ENCODE measurements at places on chromosomes 3 and 15. TPM values are rescaled to one million over a fixed set of nuclear protein-coding genes. Genes with fewer than 3 reads are reported as not detected.
A peak's percentile ranks its signal among the peaks of the same experiment; 100 is the strongest.

GRCh38 chr3:71495708-71496472 is 87.6 kb downstream of the FOXP1 start:
- no peaks in the 10 kb centered on the region for H3K36me3 ChIP-seq
- H3K4me1 ChIP-seq = peaks cover 14% of the 10 kb centered on the region
- H3K27me3 ChIP-seq = no peaks in the 10 kb centered on the region
- no peak overlapping the region for H3K4me3 ChIP-seq
- H3K27ac ChIP-seq = no peak overlapping the region

DNA sequence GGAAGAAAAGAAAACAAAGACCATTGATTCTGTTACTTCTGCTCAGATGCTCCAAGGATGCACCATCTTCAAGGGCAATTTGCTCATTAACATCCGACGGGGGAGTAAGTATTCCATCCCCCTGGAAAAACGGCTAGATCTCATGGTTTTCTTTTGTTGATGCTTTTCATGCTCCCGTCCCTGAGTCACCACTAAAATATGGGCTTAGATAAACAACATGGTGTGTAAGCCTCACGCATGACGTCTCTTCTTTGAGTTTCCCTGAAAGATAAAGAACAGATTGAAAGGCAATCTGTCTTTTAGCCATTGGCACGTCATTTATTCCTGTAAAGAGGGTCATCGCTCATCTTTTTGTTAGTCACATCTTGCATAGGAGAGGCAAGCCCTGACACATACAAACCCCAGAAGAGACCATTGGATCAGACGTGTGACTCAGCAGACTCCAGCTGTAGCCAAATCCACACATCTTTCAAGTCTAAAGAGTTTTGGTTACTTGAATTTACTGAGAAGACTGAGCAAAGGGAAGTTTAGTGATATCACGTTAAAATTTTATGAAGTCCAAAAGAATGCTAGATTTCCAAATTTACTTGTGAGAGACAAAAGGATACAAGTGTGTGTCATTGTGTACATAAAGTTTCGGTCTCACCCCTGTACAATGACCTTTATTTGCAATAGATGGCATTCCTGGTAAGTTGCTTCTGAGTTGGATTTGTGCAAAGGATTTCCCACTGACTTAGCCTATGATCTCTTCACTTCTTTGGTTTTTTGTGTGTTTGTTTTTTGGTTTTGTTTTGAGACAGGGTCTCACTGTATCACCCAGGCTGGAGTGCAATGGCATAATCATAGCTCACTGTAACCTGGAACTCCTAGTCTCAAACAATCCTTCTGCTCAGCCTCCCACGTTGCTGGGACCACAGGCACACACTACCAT is 110.5 kb downstream of the PGPEP1L start:
- H3K4me3 ChIP-seq = no peak overlapping the region
- H3K27me3 ChIP-seq = no peaks in the 10 kb centered on the region
- no peak for DNase-seq
- H3K4me1 ChIP-seq = peaks cover 11% of the 10 kb centered on the region
- no peaks in the 10 kb centered on the region for H3K36me3 ChIP-seq

- no peaks in the 10 kb centered on the region for H3K27me3 ChIP-seq
- DNase-seq = peak; percentile 32
- no peak overlapping the region for H3K4me3 ChIP-seq
- peaks cover 20% of the 10 kb centered on the region for H3K4me1 ChIP-seq
- no peak overlapping the region for H3K27ac ChIP-seq
- H3K36me3 ChIP-seq = no peaks in the 10 kb centered on the region
Observed at GRCh38 chr15:32099097-32099785, 68.9 kb downstream of the CHRNA7 start.

GRCh38 chr3:110910346-110910955 is 161.2 kb upstream of the NECTIN3 start:
- H3K27me3 ChIP-seq = no peaks in the 10 kb centered on the region
- no peaks in the 10 kb centered on the region for H3K4me1 ChIP-seq
- no peak overlapping the region for H3K27ac ChIP-seq
- DNase-seq = no peak

DNA sequence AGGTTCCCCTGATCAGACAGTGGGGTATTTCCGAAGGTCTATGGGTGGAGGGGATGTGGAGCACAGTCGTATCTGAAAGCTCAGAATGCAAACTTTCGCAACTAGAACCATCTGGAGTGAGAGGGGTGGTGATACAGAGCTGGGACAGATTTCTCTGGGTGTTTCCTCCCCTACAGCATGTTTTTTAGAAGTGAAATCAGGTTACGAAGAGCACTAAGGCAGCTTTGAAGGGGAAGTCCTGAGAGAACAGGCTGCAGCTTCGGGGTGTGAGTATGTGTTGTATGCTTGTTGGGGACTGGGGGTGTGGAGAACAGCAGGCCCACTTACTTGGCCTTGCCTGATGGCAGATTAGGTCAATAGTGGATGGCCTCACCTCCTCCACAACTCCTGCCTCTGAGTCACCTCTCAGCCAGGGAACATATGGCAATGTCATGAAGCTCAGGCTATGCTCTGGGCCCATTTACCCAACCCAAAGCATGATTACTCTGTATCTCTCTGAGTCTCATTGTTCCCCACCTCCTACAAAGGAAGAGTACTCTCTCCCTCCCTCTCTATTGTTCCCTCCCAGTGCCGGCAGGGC is 107.2 kb upstream of the RASGRP1 start:
- H3K4me3 ChIP-seq = no peak overlapping the region
- no peak for DNase-seq
- H3K27ac ChIP-seq = no peak overlapping the region
- no peaks in the 10 kb centered on the region for H3K4me1 ChIP-seq
- no peaks in the 10 kb centered on the region for H3K36me3 ChIP-seq

- H3K27ac ChIP-seq = no peak overlapping the region
- peaks cover 19% of the 10 kb centered on the region for H3K4me1 ChIP-seq
- H3K4me3 ChIP-seq = no peak overlapping the region
- H3K27me3 ChIP-seq = no peaks in the 10 kb centered on the region
- no peaks in the 10 kb centered on the region for H3K36me3 ChIP-seq
- no peak for DNase-seq
Observed at GRCh38 chr3:196175722-196176121, 35.5 kb downstream of the ZDHHC19 start.

DNA sequence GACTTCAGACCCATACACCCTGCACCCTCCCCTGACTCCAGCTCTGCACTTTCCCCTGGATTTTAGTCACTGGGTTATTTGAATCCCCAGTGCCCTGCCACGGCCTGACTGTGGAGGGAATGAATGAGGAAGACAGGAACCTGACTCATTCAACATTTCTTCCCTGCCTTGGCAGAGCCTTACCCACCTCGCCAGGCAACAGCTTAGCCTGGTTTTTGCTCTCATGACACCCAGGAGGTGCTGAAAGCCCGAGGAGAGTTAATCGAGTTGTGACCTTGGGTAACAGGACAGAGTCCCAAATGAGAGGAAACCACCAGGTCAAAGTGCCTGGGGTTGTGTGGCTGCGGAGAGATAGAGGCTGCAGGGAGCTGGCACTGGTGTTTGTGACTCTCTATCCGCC is 128.3 kb downstream of the SMAD6 start:
- DNase-seq = no peak
- H3K27me3 ChIP-seq = no peaks in the 10 kb centered on the region
- H3K4me3 ChIP-seq = no peak overlapping the region
- peaks cover 6% of the 10 kb centered on the region for H3K4me1 ChIP-seq
- no peaks in the 10 kb centered on the region for H3K36me3 ChIP-seq
- H3K27ac ChIP-seq = no peak overlapping the region

GRCh38 chr3:130316169-130316568 is 29.3 kb upstream of the COL6A5 start:
- H3K4me3 ChIP-seq = no peak overlapping the region
- H3K36me3 ChIP-seq = no peaks in the 10 kb centered on the region
- no peaks in the 10 kb centered on the region for H3K4me1 ChIP-seq
- peak; percentile 52 for DNase-seq
- no peaks in the 10 kb centered on the region for H3K27me3 ChIP-seq

DNA sequence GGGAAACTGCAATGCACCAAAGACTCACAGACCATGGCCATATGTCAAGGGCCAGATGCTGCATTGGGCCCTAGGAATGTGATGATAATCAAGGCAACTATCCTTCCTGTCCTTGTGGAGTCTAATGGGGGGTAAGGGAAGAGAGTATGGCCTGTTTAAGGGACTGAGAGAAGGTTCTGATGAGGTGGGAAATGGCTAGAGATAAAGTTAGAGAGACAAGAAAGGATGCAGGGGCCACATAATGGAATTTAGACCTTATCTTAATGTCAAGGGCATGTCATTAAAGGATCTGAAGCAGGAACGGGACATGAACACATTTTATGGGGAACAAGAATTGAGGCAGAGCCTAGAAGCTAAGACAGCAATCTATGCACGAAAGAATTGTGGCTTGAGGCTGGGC is 30.0 kb upstream of the ABHD17C start:
- no peaks in the 10 kb centered on the region for H3K27me3 ChIP-seq
- no peaks in the 10 kb centered on the region for H3K36me3 ChIP-seq
- H3K27ac ChIP-seq = no peak overlapping the region

GRCh38 chr15:101024073-101024695 is 105.0 kb downstream of the LRRK1 start:
- no peak for DNase-seq
- H3K36me3 ChIP-seq = no peaks in the 10 kb centered on the region
- H3K4me3 ChIP-seq = no peak overlapping the region
- H3K27me3 ChIP-seq = no peaks in the 10 kb centered on the region

DNA sequence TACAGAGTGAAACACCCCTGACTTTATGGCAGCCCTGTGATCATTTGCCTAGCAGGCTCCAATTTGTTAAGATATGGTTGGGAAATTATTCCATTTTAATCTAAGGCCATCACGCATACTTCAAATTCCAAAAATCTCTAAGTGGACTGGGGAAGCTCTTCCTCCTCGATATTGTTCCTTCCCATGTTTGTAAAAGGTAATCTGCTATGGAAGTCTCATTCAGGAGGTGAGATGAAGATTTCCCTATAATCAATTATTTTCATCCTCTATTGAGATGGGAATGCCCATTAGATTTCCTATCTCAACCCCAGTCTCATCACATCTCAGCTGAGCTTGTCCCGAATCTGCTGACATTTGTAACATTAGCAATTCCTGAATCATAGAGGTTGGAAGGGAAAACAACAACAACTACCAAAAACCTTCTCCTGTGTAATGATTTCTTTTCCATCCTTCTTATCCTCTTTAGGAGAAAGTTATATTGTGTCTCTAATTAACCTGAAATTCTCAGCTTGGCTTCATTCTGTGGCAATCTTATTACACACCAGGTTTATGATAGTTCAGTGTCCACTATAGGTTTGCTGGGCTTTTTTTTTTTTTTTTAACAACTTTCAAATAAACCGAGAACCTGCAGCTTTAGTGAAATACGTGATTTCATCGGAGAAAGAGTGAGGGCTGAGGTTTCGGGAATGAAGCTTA is 2.2 kb upstream of the NR2F2 start:
- peaks cover 28% of the 10 kb centered on the region for H3K4me1 ChIP-seq
- H3K27ac ChIP-seq = peak overlapping the region; percentile 94
- peak overlapping the region; percentile 92 for H3K4me3 ChIP-seq
- H3K36me3 ChIP-seq = peaks cover 5% of the 10 kb centered on the region

DNA sequence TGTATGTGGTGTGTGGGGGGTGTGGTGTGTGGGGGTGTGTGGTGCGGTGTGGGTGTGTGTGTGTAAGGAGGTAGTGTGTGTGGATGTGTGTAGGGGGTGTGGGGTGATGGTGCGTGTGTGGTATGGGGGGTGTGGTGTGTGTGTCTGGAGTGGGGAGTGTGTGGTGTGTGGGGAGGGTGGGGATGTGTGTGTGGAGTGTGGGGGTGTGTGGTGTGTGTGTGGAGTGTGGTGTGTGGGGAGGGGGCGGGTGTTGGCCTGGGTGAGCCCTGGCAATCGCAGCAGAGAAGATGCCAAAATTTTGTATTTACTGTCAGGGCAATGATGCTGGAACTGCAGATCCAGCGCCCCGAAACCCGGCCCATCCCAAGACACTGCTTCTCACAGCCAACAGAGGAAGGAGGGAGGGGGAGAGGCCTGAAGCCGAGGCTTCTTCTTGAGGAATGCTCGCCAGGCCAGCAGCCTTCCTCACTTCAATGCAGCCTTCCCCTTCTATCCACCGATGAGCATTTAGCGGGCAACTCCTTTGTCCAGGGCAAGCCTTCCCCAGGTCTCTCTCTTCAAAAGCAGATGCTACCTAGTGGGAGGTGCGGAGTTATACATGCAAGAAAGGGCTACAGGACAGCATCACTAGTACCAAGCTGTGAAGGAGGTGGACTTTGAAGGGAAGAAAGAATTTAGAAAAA is 11.9 kb upstream of the SRP14 start:
- no peak overlapping the region for H3K4me3 ChIP-seq
- peaks cover 29% of the 10 kb centered on the region for H3K4me1 ChIP-seq
- DNase-seq = no peak
- H3K27me3 ChIP-seq = no peaks in the 10 kb centered on the region

DNA sequence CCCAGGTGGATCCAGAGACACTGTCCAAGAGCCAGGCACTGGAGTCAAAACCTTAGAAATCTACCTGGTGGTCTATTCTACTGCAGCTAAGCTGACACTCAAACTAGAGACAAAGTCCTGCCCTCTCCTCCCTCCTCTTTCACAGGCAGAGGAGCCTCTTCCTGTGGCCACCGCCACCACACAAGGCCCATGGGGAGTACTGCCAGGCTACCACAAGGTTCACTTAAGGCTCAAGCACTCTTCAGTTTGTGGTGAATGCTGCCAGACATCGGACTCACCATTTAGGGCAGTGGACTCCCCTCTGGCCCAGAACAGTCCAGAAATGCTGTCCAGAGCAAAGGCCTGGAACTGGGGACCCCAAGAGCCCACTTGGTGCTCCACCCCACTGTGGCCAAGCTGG is 160.9 kb downstream of the ADAMTS17 start:
- H3K36me3 ChIP-seq = no peaks in the 10 kb centered on the region
- no peaks in the 10 kb centered on the region for H3K27me3 ChIP-seq
- no peak for DNase-seq
- no peak overlapping the region for H3K4me3 ChIP-seq
- no peaks in the 10 kb centered on the region for H3K4me1 ChIP-seq

- H3K27ac ChIP-seq = no peak within 1 kb of the TSS
- no peak for DNase-seq
- H3K27me3 ChIP-seq = no peaks in the 10 kb centered on the region
- H3K4me3 ChIP-seq = no peak within 1 kb of the TSS
Observed at GRCh38 chr3:116709479-116709878, at the start of gene TUSC7. TSS of gene TUSC7 (plus strand) at chr3:116709779.

The CFAP161 gene
- total RNA-seq = 5.4 TPM

The CFAP92 gene
- total RNA-seq = 3.8 TPM

The RBM15B gene
- total RNA-seq = 13.5 TPM

The GOLGA8H gene
- total RNA-seq = 2.2 TPM

The ZMYND10 gene
- 54.1 TPM for total RNA-seq

The FHIT gene
- total RNA-seq = 6.9 TPM

The MYO5C gene
- 15.8 TPM for total RNA-seq

The SERPINI2 gene
- 5.7 TPM for total RNA-seq
